NCI-H2171 (cell line): ENCODE measurements at places on chromosomes 12 and 14.

DNA sequence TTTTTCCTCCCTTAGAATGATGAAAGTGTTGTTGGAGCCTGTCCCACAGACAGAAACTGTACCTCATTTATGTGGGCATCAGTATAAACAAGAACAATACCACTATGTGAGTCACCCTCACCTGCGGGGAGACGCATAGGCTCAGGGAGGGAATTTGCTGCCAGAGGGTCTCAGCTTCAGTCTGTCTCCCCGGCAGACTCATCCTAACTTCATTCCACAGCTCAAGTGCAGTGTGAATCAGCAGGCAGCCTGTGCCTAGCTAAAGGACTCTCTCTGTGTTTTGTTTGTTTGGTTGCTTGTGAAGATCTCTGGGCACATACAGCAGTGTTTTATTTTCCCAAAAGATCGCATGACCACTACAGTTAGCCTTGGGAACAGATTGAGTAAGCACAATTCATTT is 98.9 kb downstream of the PRKCH start:
- no peak for DNase-seq

GRCh38 chr12:72277415-72277814 is 5.2 kb downstream of the TRHDE start:
- DNase-seq, result peak; percentile 32

DNA sequence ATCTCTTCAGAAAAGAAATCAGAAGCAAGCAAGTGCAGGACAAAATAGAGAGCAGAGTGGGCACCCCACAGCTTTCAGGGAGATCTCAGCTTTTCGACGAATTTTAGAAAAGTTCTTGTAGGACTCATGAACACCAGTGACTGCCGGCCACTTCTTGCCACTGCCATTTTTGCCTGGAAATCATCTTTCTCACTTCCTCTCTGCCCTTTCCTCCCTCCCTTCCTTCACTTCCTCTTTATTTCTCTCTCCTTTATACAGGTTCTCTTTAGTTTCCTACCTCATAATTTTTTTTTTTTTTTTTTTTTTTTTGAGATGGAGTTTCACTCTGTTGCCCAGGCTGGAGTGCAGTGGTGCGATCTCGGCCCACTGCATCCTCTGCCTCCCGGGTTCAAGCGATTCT is 185.6 kb downstream of the APAF1 start:
- DNase-seq, result no peak

GRCh38 chr14:98018628-98019027 is 1221.4 kb downstream of the VRK1 start:
- no peak for DNase-seq
